ENCODE measurements at places on chromosomes 7 and 10. TPM values are rescaled to one million over a fixed set of nuclear protein-coding genes. Genes with fewer than 3 reads are reported as not detected.

GRCh38 chr7:26388256-26388655 is 96.6 kb downstream of the SNX10 start:
- H3K4me3 ChIP-seq, result no peak overlapping the region
- no peaks in the 10 kb centered on the region for H3K36me3 ChIP-seq
- no peak for DNase-seq
- peaks cover 18% of the 10 kb centered on the region for H3K27me3 ChIP-seq

DNA sequence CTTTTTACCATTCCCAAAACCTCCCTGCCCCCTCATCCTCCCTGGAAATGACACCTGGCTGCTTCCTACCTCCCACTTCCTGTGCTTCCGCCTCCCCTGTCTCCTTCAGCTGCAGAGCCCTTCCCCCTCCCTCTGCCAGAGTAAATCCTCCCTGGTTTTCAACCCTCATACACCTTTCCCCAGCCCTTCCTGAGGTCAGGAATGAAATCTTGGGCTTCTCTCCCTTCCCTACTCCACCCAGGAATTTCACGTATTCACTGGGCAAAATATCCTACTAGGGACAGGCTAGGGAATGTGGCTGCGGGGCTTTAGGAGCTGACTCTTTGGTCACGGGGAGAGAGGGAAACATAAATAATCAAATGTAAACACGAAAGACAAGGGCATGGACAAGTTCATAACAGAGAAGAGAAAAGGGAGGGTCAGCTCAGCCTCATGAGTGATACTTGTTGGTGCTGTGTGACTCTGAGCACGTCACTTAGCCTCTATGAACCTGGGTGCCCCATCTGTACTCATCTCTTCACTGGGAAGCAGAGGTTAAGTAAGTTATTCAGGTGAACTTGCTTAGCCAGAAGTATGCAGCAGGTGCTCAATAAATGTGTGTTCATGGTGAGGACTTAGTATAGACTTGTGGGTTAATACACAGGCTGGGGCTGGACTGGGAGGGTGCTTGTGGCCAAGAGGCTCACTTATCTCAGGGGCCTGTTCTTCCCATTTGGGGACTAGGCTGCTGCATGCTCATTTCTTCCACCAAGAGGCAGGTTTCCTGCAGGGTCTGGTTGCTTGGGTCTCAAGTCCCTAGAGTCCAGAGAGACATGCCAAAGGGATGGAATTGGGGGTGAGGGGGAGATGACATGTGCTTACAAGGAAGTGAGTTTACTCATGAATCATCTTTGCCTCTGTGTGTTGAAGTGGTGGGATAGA is 10.0 kb upstream of the DUSP5 start:
- H3K27ac ChIP-seq, result no peak overlapping the region
- H3K36me3 ChIP-seq, result no peaks in the 10 kb centered on the region
- H3K27me3 ChIP-seq, result peaks cover 30% of the 10 kb centered on the region
- H3K4me3 ChIP-seq, result no peak overlapping the region
- peaks cover 20% of the 10 kb centered on the region for H3K4me1 ChIP-seq

The GBX1 gene
- polyA plus RNA-seq, result not detected

DNA sequence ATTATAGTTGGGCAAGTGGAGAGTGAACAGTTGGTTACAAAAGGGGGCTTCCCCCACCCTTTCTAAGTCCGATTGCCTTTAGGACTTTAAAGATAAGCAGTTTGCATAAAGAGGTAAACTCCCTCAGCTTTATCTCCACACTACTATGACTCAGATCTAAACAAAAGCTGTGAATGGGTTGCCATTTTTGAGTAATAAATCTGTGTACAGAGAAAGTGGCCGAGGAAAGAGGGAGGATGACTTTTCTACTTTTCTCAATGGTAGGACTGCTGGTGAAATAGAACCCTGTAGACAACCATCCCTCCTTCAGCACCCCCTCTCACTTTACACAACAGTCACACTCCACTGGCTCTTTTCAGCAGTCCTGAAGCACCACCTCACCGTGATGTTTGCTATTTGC is 71.2 kb downstream of the DNMBP start:
- H3K4me3 ChIP-seq, result no peak overlapping the region
- no peak overlapping the region for H3K27ac ChIP-seq
- peaks cover 34% of the 10 kb centered on the region for H3K4me1 ChIP-seq
- H3K27me3 ChIP-seq, result no peaks in the 10 kb centered on the region
- DNase-seq, result no peak
- peaks cover 27% of the 10 kb centered on the region for H3K36me3 ChIP-seq

The C10orf67 gene
- polyA plus RNA-seq, result not detected

DNA sequence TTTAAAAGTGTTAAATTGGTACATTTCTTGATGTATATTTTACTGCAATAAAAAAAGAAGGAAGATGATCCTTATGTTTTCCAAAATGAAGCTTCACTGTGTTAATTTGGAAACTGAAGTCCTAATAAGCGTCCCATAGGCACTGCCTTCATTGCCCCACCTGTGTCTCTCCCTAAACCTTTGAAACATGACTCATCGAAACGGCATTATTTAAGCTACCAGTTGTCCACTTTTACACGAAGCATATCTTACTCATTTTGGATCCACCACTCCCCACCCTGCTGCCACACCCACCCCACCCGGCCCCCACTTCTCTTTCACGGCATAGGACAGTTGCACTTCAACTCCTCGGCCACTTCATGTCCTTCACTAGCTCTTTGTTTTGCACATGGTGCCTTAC is 85.5 kb downstream of the KIAA1549 start:
- no peak overlapping the region for H3K4me3 ChIP-seq
- DNase-seq, result no peak
- peaks cover 5% of the 10 kb centered on the region for H3K27me3 ChIP-seq
- H3K4me1 ChIP-seq, result no peaks in the 10 kb centered on the region
- H3K27ac ChIP-seq, result no peak overlapping the region
- no peaks in the 10 kb centered on the region for H3K36me3 ChIP-seq

The ZNF804B gene
- not detected for polyA plus RNA-seq

- H3K4me1 ChIP-seq, result peaks cover 13% of the 10 kb centered on the region
- H3K27ac ChIP-seq, result no peak overlapping the region
- no peak for DNase-seq
- peaks cover 10% of the 10 kb centered on the region for H3K27me3 ChIP-seq
Measured at GRCh38 chr10:118395947-118396346, 53.8 kb upstream of the FAM204A start.

GRCh38 chr7:150373049-150373801 is 4.6 kb downstream of the REPIN1 start:
- DNase-seq, result no peak
- no peak overlapping the region for H3K4me3 ChIP-seq
- no peaks in the 10 kb centered on the region for H3K36me3 ChIP-seq
- H3K27me3 ChIP-seq, result no peaks in the 10 kb centered on the region
- H3K4me1 ChIP-seq, result peaks cover 64% of the 10 kb centered on the region

GRCh38 chr7:116216956-116217571 is 6.7 kb downstream of the TES start:
- no peak for DNase-seq
- H3K27me3 ChIP-seq, result no peaks in the 10 kb centered on the region
- H3K4me3 ChIP-seq, result no peak overlapping the region

The CYP2C9 gene
- polyA plus RNA-seq, result not detected

The COL17A1 gene
- polyA plus RNA-seq, result not detected

The PHKG1 gene
- polyA plus RNA-seq, result not detected
